ENCODE measurements at places on chromosomes 7 and 10.

GRCh38 chr10:7411671-7412128 is 866 bp upstream of the SFMBT2 start:
- no peak for DNase-seq

DNA sequence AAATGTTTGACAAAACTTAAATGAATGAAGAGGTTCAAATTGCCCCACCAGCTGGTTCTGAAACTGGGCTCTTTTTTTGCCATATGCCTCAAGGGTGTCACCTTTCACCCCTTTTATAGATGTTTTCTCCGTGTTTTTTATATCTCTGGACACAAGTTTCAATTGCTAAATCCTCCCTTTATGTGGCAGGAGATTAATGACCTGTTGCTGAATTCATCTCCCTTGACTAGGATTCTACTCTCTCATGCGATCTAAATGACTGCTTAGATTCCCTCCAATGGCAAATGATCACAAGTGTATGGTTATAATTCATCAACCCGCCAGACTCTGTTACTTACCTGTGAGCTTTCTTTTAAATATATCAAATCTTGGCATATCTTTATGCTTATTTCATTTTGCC is 677.0 kb upstream of the POT1 start:
- no peak for DNase-seq

DNA sequence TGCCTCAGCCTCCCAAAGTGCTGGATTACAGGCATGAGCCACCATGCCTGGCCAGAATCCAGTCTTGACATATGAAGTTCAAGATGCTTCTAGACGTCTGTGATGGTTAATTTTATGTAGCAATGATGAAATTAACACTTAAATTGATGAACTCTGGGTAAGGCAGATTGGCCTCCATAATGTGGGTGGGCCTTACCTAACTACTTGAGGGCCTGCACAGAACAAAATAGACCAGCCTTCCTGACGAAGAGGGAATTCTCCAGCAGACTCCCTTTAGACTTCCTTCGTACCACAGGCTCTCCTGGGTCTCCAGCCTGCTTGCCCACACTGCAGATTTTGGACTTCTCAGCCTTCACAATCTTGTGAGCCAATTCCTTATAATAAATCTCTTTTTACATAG is 4.7 kb downstream of the CDNF start:
- no peak for DNase-seq

DNA sequence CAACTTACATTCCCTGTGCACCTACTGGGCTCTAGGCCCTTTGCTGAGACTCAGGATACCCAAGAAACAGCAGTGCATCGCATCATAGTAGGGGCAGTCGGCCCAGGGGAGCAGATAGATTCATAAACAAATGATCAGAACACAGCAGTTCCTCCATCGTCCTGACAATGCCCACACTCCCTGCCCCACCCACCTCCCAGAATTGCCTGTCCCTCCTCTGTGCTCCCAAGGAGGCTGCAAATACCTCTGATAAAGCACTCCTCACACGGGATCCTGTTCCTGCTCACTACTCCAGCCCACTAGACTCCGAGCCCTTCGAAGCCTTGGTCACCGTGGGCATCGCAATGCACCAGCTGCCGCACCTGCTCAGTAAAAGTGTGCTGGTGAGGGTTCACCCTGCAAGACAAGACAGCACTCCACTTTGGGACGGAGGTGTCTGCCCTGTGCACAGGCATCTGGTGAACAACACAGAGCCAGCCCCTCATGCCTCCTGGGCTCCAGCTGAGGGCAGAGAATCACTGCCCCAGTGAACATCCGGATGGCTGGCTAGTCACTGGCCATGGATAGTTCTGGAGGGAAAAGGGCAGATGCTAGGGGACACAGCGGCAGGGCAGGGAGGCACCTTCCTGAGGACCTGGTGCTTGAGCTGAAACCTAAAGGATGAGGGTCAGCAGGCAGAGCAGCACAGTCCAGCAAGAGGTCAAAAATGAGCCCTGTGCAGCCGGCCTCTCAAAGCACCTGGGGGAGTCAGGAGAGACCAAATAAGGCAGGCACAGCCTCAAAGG is 60.7 kb downstream of the TNS3 start:
- DNase-seq, result no peak

- DNase-seq, result no peak
Observed at GRCh38 chr7:84953234-84953633, 233.6 kb downstream of the SEMA3D start.

- no peak for DNase-seq
Observed at GRCh38 chr7:132785870-132786269, 209.6 kb upstream of the PLXNA4 start.

DNA sequence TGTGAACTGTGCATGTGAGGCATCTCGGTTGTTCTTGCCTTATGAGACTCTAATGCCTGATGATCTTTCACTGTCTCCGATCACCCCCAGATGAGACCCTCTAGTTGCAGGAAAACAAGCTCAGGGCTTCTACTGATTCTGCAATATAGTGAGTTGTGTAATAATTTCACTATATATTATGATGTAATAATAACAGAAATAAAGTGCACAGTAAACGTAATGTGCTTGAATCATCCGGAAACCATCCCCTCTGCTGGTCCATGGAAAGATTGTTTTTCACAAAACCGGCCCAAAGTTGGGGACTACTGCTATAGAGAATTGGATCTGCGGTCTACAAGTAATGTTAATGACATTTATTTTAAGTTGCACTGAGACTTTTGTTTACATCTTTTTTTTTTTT is 126.7 kb downstream of the TPST1 start:
- no peak for DNase-seq

- no peak for DNase-seq
Observed at GRCh38 chr10:133388973-133389818, 4.8 kb upstream of the MTG1 start.

GRCh38 chr7:154748089-154748786 is 254.7 kb downstream of the PAXIP1 start:
- no peak for DNase-seq

- DNase-seq, result no peak
Observed at GRCh38 chr7:3332308-3332707, 31.3 kb downstream of the SDK1 start.

- DNase-seq, result no peak
Observed at GRCh38 chr10:21141946-21142492, 244.9 kb upstream of the NEBL start.

- no peak for DNase-seq
Observed at GRCh38 chr10:101238732-101239105, 9.5 kb upstream of the LBX1 start.

- no peak for DNase-seq
Observed at GRCh38 chr7:88480896-88481295, 174.2 kb upstream of the STEAP4 start.

DNA sequence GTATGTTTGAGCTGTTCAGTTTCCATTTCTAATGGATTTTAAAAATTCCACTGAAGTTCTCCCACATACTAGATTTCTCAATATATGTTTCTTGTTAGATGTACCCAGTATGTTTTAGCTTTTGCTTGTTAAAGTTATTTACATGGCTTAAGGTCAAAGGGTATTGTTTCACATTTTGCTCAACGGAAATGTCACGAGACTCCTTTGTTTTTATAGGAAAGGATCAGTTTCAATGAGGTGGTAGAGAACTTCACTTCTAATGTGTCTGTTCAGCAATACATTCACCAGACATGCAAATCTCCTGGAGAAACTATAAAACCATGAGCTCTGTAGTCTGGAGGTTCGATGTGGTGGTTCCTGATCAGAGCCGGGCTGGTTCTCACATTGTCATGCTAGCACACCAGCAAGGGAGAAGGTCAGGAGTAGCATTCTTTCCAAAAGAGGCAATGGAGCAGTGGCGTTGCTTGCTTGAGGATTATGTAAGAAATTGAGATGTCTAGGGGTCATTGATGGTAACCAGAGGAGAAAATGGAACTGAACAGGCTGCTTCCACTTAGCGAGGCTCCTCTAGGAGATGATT is 114.0 kb downstream of the RAB18 start:
- no peak for DNase-seq

GRCh38 chr7:50798126-50798525 is 15.4 kb upstream of the GRB10 start:
- no peak for DNase-seq

DNA sequence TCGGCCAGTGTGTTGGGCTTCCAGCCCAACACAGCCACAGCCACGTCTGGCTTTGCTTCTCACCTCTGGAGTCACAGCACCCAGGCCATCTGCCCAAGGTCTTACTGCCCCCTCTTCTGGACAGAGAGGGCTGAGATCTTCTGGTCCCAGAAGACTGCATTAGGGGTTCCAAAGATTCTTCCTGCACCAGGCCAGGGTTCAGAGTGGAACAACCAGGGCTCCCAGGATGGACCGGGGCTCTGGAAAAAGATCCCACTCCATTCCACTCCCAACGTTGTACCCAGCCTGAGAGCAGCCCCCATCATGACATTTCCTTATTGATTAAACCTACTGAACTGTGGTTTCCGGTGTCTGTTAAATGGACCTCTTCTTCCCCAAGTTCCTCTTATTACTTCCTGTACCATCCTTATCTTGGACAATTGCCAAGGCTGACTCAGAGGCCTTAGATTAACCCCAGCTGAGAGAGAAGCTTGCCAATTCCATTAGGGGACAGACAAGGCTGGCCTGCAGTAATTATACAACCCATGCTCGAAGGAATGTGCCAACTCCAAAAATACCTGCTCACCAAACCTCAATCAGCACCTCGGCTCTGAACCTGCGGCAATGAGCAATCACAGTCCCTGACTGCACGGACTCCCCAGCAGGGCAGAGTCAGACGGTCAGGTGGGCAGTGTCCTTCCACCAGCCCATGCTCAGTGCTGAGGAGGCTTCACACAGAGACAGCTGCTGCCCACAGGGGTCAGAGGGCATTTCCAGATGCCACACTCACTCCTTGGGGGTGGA is 47.9 kb upstream of the NPFFR1 start:
- DNase-seq, result peak; percentile 38

DNA sequence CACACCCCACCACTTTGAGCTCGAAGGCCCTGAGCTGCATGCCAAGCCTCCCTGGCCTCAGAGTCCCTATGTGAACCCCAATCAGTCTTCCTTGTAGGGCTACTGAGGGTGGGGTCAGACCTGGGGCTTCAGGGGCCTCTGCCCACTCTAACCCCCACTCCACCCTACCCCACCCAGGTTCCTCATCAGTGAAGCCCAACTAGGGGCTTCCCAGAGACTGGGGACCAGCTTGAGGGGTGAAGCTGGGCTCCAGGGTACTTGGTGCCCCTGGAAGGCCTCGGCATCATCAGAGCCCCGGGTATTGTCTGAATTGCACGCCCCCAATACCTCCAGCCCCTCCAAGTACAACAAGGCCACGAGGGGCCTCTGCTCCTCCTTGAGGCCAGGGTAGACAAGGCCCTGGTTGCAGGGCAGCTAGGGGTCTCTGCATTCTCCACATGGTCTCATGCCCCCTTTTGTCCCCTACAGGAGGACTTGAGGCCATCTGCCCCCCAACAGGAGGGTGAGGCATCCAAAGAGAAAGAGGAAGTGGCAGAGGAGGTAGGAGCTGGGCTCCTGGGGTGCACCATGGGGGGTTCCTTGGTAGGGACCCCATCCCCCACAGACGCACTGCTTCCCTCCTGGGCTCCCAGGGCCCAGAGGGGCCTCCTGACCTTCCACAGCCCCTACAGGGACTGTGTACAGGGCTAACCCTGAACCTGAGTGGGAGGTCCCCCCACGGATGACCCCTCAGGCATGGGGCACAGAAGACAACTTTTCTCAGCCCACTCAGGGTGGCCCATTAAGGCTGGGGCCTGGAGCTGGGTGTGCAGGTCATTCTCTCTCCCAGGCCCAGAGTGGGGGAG is 4.0 kb downstream of the SNCG start:
- no peak for DNase-seq

DNA sequence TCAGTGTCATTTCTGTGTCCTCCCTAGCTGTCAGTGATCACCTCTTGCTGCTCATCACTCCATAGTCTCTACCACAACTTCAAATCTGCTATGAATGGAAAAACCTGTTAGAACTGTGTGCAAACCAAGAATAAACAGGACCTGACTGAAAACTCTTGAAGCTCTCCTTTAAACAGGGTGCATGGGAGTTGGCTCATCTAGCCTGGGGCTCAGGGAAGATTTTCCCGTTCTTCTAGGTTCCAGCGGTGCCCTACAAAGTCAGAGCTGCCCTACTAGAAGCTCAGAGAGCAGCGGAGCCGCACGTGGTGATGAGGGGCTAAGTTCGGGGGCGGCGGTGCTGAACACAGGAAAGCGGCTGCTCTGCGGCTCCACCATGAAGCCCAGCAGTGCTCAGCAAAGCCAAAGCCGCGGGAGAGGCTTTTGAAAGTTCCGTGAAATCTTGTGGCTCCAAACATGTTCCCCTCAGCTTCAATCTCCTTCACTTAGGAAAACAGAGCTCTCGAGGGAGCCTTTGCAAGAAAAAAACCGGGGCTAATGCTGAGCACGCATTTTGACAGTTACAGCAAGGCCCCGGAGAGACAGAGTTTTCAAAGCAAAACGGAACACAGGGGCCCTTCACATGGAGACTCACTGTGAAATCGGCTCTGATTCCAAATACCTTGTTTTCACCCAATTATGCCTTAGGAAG is 30.5 kb downstream of the RGS10 start:
- no peak for DNase-seq

DNA sequence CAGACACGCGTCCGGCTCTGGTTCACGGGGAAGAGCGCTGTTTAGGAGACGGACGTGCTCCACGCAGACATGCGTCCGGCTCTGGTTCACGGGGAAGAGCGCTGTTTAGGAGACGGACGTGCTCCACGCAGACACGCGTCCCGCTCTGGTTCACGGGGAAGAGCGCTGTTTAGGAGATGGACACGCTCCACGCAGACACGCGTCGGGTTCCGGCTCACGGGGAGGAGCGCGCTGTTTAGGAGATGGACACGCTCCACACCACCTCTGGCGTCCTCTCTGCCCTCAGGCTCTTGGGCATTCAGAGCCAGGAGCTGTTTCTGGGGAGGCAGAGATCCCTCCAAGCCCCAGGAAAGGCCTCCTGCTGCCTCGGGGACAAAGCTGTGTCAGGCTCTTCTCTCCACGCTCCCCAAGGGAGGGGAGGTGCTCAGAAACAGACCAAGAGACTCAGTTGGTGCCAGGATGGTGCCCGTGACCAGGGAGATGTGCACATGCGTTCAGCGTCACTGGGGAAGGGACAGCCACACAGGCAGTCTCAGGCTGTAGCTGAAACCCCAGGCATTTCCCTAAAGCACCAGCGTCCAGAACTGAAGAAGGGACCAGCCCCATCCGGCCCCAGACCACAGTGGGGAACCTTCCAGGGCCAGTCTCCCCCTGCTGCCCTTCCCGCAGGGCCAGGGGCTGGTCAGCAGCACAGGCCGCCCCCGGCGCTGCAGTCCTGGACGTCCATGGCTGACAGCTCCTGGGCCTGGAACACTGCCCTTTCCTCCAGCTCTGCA is 175.6 kb downstream of the ELFN1 start:
- no peak for DNase-seq

DNA sequence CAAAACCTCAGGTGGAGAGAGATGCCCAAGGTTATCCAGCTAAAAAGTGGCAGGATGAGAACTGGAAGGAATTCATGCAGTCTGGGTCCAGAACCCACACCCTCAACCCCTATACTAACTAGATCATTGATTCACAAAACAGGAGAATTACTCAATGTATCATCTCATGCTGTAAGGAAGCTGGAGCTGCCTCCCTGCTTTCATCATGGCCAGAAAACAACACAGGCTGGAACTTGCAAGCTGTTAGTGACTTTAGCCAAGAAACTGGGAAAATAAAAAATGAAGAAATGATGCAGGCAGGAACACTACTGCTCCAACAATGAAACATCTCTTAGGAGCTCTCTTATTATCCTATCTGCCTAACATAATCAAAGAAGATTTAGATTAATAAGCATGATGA is 619.8 kb upstream of the CELF2 start:
- no peak for DNase-seq

GRCh38 chr10:61139592-61139953 is 195.6 kb upstream of the RHOBTB1 start:
- no peak for DNase-seq

Data from NCI-H748 treated with DMSO at 0.1 percent for 48 hours (cell line).